ENCODE measurements at places on chromosomes 6 and 20.

GRCh38 chr6:41578217-41579087 is 32.3 kb downstream of the FOXP4 start:
- DNase-seq: no peak

- peak; percentile 19 for DNase-seq
These were observed 154.6 kb downstream of the ZDHHC14 start for GRCh38 chr6:157535340-157536222.

GRCh38 chr20:1802385-1803060 is 92.7 kb upstream of the SIRPA start:
- peak; percentile 57 for DNase-seq

- no peak for DNase-seq
These were observed 412.1 kb downstream of the QKI start for GRCh38 chr6:163826629-163827028.

GRCh38 chr6:27294409-27294808 is 17.7 kb downstream of the POM121L2 start:
- DNase-seq: no peak

GRCh38 chr20:58551631-58552030 is 36.4 kb upstream of the APCDD1L start:
- DNase-seq: no peak

DNA sequence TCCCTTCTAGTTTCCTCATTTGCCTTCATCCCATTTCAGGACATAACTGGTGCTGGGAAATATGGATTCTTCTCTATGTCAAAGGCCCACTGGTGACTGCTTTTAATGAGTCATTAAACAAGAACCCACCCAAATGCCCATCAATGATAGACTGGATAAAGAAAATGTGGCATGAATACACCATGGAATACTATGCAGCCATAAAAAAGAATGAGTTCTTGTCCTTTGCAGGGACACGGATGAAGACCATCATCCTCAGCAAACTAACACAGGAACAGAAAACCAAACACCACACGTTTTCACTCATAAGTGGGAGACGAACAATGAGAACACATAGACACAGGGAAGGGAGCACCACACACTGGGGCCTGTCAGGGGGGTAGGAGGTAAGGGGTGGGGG is 310.7 kb downstream of the ESR1 start:
- DNase-seq: no peak

GRCh38 chr6:71544028-71544427 is 255.4 kb downstream of the OGFRL1 start:
- no peak for DNase-seq

DNA sequence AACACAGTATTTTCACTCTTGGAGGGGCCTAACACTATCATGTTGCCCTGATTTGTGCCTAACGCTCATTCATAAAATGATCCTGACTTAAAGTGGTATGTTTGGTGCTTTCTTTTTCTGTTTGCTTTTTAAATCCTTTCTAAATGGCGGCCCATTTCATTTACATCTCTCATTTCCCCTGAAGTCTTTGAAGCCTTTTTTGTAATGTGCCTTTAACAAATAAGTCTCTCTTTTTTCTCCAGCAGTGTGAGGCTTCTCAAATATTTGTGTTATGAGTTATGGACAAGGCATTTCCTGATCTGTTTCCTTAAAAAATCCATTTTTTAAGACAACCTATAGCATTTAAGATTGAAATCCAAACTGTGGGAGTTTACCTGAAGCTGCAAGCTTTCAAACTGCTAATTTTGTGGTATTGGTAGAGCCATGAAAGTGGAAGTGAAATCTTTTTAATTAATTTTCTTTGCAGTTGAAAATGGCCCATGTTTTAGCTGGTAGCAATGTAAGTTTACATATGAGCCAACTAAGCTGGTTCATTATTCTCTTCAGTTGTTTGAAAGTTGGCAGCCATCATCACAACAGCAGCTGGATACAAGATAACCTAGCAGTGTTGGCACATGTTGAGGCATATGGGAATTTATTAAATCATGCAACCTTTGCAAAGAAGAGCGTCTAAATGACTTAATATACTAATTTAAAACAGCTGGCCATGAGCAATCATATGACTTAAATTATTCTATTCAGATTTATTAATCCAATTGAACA is 469.7 kb downstream of the CDKAL1 start:
- no peak for DNase-seq

DNA sequence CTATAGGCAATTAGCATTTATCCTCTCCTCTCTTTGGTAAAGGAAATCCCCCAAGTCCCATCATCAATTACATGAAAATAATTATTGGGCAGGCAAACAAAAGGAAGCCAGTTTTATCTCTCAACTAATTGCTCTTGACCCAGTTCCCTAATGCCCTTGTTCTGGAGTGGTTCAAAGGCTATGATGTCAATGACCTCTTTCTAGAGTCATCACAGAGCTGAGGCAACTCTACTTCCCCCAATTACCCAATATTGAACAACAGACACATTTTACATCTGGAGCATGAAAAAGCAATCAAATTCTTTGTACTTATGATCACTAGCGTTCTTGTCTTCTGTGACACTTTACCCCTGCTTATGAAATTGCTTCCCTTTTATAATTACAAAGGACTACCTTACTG is 43.5 kb downstream of the NT5E start:
- no peak for DNase-seq

- no peak for DNase-seq
These were observed 20.0 kb upstream of the VNN1 start for GRCh38 chr6:132733814-132734213.

DNA sequence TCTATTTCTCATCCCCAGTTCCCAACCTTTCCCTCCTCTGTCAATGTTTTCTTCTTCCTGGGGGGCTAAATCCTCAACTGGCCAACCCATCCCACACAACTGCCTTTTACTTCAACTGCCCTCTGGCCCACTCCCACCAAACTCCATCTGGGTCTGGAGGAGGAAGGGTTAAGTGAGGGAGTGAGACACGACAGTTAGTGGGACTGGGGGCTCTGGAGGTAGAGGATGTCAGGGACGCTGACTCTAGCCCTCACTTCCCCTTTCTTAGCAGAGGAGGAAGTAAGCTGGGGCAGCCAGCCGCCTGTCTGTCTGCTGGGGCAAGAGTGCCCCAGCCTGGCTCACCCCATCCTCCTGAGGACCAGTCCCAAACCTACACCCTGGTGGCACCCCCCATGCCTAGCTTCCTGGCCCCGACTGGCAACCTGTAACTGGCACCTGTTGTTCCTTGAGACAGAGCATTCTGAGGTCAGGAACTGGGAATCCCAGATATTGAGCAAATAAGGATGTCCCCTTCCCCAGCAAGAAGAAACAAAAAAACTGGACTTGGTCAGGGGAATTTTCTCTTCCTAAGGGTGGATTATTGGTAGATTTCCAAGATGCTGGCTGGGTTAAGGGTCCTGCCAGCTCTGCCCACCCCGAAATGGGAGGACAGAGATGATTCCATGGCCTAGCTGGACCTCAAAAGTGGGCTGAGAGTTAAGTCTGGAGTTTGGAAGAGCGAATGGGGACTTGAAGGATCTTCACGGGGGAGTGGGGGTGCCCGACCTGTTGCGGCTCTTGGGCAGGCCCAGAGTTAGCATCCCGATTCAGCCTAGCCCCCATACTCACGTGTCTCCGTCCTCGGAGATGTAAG is 971 bp downstream of the NFKBIE start:
- DNase-seq: peak; percentile 58

Measured in activated CD4-positive, alpha-beta T cell treated with anti-CD3 and anti-CD28 coated beads for 48 hours (primary cell).